ENCODE measurements at places on chromosomes 13 and 19.

- DNase-seq, result no peak
Measured at GRCh38 chr13:31703780-31704179, 35.5 kb upstream of the RXFP2 start.

DNA sequence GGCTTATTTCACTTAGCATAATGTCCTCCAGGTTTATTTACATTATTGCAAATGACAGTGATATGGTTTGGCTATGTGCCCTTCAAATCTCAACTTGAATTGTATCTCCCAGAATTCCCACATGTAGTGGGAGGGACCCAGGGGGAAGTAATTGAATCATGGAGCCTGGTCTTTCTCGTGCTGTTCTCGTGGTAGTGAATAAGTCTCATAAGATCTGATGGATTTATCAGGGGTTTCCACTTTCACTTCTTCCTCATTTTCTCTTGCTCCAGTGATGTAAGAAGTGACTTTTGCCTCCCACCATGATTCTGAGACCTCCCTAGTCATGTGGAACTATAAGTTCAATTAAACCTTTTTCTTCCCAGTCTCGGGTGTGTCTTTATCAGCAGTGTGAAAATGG lies 109.6 kb downstream of the VWA8 start:
- DNase-seq, result no peak

DNA sequence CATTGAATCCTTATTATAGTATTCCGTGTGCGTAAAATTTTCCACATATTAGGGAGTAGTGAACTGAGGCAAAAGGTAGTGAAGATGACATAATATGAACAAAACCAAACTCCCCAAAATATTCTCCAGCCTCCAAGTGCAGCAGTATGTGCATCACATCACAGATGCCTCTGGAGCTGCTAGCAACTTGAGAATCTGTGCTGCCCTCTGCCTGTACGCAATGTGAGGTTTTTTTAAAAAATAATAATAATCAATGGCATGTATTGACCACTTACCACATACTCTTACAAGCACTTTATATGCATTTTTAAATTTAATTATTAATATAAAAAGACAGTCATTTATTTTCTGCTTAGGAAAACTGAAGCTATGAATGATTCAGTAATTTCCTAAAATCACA lies 583.0 kb upstream of the SPRY2 start:
- DNase-seq, result no peak

DNA sequence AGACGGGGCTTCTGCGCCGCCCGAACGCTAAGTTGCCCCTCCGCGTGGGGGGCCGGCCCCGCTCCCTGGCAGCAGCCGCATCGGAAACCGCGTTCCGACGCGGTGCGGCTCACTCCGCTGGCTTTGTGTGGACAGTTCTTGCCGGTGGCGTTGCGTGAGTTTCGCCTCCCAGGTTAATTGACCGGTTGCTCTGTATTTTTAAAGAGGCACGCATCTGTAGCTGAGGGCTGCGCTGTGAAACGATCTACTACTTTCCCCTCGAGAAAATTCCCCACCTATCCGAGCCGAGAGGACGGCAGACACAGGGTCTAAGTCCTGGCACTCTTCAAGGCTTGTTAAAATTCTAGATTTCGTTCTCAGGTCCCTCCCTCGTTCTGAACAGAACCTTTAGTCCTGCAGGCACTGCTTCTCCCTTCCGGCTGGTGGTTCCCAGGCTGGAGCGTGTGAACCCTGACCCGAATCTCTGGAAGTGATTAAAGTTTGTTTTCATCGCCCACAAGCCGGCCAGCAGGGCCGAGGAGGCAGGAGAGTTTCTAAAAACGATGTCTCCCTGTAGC lies 933 bp downstream of the ARHGEF7 start:
- DNase-seq, result no peak

- DNase-seq, result no peak
Measured at GRCh38 chr19:47310819-47311218, 1.2 kb downstream of the C5AR1 start.

GRCh38 chr13:50012396-50013169 lies 2.7 kb upstream of the KCNRG start:
- DNase-seq, result no peak

DNA sequence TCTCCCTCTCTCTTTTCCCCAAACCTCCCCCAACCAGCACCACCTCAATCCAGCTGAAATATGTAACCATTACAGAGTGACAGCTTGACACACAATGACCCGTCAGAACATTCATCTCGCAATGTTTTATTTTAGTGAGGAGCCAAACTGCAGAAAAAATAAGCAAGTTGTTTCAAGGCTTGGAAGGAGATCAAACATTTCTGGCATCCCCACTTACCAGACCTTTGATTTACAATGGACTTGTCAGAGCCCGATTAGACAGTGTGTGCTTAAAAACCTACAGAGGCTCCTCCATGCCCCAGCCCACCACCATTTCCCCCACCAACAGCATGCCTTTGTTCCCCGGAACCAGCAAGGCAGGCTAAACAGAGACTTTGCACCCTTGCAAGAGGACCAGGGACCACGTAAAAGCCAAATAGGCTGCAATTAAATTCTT lies 382.8 kb upstream of the ZNF507 start:
- no peak for DNase-seq

- no peak for DNase-seq
Measured at GRCh38 chr19:35360880-35361420, 2.7 kb downstream of the FFAR3 start.

DNA sequence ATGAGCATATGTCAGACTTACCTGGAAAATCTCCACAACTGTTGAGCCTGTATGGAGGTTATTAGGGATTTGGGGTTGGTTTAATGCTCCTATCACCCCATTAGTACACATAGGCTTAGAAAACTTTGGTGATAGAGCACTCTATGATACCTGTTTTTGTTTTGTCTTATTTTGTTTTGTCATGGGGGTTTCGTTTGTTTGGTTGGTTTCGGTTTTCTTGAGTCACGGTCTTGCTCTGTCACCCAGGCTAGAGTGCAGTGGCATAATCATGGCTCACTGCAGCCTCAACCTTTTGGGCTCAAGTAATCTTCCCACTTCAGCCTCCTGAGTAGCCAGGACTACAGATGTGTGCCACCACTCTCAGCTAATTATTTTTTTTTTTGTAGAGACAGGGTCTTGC lies 70.0 kb downstream of the MZT1 start:
- no peak for DNase-seq

GRCh38 chr13:28012896-28013295 lies 24.4 kb upstream of the URAD start:
- no peak for DNase-seq

- no peak for DNase-seq
Measured at GRCh38 chr13:97283888-97284287, 61.8 kb downstream of the MBNL2 start.

DNA sequence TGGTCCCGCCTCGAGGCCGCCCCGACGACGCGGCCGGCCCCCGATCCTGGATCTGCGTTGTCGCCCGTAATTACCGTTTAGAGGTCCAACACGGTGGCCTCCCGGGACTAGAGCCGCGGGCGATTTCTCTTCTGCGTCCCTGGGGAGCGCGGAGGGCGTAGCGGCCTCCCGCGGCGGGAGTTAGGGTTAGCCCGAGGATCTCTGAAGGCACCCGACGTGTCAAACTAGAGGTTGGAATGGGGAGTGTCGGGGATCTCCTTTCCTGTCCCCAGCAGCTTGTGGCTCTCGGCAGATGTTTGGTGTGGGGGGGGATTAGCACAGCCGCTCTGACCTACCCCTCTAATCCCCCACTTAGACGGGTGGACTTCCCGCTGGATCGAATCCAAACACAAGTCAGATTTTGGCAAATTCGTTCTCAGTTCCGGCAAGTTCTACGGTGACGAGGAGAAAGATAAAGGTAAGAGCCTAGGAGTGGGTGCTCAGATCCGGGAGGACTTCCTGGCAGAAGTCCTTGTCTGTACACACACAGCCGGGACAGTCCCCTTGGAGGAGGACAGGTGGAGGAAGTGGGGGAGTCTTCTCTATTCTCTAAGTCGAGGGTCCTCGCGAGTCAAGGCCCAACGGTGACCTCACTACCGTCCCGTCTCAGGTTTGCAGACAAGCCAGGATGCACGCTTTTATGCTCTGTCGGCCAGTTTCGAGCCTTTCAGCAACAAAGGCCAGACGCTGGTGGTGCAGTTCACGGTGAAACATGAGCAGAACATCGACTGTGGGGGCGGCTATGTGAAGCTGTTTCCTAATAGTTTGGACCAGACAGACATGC lies 581 bp downstream of the CALR start:
- DNase-seq, result no peak

DNA sequence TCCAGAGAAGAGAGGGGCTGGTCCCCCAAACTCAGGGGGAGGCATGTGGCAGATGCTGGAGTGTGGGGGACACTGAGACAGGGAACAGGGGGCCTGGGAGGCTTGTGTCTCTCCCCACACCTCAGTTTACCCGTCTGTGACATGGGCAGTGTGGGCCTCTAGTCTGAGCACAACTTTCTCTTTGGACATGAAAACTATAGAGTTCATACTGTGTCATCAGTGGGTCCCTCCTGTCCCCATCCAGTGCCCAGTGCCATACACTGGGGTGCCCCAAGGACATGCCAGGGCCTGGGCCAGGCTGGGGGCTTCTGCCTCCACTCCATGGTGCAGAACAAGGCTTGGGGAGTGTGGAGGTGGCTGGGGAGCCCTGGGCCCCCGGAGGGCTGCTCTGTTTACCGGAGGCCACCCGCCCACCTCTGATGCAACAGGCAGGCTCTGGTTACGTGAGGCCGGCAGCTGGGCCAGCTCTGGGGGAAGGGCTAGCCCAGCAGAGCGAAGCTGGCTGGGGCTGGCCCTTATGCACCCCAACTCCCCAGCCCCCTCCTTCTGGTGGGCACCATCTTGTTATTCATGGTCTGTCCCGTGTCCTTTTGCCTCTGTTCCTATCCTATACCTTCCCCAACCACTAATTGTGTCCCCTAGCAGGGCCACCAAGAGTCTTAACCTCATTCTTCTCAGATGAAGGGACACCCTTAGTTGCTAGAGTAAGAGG lies 1.9 kb upstream of the MEF2B start:
- no peak for DNase-seq

GRCh38 chr13:49532593-49532992 lies 36.8 kb downstream of the PHF11 start:
- DNase-seq, result no peak

GRCh38 chr19:2483084-2483483 lies 7.2 kb downstream of the GADD45B start:
- no peak for DNase-seq
